Fibroblast of lung (primary cell): ENCODE measurements at places on chromosomes 11 and 22.

- DNase-seq = peak; percentile 16
These were observed 24.1 kb downstream of the USP35 start for GRCh38 chr11:78212586-78213371.

DNA sequence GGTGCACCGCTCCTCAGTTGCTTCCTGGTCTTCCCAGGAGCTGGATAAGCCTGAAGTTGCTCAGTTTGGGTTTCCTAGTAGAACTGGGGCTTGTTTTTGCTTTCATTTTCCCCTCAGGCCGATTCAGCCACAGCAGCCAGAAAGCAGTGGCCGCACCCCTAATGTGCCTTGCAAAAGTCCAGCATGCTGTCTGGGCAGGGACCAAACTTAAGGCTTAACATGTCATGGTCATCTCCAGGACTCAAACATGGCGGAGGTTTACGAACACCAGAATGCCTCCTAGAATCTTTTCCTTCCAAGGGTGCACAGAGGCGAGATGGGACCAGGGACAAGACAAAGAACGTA lies 2.5 kb downstream of the GNG3 start:
- peak; percentile 55 for DNase-seq

GRCh38 chr22:22865311-22866072 lies 22.1 kb upstream of the IGLL5 start:
- DNase-seq = no peak

DNA sequence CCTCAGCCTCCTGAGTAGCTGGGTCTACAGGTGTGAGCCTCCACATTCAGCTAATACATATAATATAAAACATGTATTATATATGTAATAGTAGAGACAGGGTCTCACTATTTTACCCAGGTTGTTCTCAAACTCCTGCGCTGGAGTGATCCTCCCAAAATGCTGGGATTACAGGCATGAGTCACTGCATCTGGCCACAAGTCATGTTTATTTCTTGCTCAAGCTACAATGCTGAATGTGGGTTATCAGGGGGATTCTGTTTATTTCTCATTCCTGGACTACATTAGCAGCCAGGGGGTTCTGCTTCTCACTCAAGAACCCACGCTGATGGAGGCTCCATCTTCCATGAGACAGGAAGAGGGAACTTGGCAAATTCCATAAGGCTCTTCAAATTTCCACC lies 24.8 kb downstream of the FOLR3 start:
- peak; percentile 8 for DNase-seq
